ENCODE measurements at places on chromosomes 11 and 22.
A peak's percentile ranks its signal among the peaks of the same experiment; 100 is the strongest.

DNA sequence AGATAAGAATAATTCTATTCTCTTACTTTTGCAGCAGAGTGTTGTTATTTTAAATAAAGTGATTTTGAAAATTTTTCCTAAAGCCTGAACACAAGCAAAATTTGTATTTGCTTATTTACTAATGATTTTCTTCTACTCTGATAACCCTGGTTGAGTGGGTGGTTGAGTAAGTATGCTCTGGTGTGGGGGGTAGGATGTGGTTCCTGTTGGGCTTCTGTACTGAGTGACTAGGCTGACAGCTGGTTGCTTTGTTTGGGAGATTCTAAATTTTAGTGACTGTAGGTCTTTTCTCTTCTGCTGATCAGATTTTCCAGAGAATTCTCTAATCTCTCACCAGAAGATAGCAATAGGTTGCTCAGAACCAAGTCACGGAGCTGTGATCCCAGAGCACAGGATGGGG, 61.6 kb downstream of the METTL15 start:
- DNase-seq, result no peak

- no peak for DNase-seq
Observed at GRCh38 chr22:50318698-50319411, 8.0 kb downstream of the DENND6B start.

GRCh38 chr11:61627850-61628661, 47.2 kb upstream of the SYT7 start:
- DNase-seq, result peak; percentile 94

- no peak for DNase-seq
Observed at GRCh38 chr22:38513063-38513462, 7.0 kb upstream of the DDX17 start.

DNA sequence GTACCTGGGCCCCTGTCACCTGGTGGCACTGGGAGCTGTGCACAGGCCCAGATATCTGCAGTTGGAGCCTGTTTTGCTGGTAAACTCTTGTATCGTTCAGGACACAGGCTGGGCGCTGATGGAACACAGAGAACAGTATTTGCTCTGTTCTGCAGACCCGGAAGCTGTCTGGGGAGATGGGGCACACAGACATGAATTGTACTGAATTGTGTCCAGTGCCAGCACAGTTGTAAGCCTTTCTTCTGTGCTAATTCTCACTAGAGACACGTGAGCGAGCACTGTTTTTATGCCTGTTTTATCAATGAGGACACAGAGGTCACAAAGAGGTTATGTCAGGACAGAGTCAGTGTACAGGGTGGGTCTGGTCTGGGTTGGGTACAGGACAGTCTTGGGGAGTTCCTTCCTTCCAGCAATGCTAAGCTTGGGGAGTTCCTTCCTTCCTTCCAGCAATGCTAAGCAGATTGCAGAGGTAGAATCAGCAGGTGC, 24.4 kb upstream of the ACR start:
- DNase-seq, result no peak

GRCh38 chr11:110858547-110858921, 146.3 kb upstream of the ARHGAP20 start:
- DNase-seq, result no peak
